ENCODE measurements at places on chromosomes 1 and 21.

DNA sequence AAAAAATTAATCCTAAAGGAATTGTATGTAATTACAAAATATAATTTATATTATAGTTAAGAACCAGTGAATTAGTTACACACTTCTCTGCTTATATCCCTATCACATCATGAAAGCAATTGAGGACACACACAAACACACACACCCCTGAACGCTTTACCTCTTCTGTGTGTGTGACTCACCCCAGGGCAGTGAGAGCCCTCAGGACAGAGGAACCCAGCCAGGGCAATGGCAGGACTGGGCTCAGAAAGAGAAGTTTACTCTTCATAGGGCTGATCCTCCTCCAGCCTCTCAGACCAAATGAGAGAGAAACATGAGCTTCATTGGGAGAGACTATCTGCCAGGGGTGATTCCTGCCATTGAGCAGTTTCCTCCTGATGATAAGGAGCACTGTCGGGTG, 38.1 kb downstream of the SLC44A3 start:
- DNase-seq = no peak

DNA sequence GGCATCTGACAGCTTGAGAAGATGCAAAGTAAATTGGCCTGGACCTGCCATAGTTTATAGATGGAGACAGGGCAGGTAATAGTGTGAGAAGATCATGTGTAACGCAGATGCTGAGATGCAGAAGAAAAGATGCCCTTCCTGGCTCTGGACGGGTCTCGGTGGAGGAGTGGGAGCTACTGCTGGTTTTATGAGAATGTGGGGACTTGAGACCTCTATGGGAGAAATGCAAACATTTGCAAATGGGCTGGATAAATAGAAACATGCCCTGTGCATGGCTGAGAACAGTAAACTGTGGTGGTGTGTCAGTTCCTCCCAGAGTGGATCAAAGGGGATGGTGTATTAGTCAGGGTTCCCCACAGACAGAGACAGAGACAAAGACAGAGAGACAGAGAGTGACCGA, 21.9 kb downstream of the UBASH3A start:
- no peak for DNase-seq

GRCh38 chr1:224507771-224508523, 73.3 kb upstream of the WDR26 start:
- no peak for DNase-seq

- no peak for DNase-seq
Observed at GRCh38 chr1:149846593-149847466, 52.5 kb upstream of the BOLA1 start.

GRCh38 chr1:57894315-57894714, 470.5 kb upstream of the DAB1 start:
- no peak for DNase-seq

DNA sequence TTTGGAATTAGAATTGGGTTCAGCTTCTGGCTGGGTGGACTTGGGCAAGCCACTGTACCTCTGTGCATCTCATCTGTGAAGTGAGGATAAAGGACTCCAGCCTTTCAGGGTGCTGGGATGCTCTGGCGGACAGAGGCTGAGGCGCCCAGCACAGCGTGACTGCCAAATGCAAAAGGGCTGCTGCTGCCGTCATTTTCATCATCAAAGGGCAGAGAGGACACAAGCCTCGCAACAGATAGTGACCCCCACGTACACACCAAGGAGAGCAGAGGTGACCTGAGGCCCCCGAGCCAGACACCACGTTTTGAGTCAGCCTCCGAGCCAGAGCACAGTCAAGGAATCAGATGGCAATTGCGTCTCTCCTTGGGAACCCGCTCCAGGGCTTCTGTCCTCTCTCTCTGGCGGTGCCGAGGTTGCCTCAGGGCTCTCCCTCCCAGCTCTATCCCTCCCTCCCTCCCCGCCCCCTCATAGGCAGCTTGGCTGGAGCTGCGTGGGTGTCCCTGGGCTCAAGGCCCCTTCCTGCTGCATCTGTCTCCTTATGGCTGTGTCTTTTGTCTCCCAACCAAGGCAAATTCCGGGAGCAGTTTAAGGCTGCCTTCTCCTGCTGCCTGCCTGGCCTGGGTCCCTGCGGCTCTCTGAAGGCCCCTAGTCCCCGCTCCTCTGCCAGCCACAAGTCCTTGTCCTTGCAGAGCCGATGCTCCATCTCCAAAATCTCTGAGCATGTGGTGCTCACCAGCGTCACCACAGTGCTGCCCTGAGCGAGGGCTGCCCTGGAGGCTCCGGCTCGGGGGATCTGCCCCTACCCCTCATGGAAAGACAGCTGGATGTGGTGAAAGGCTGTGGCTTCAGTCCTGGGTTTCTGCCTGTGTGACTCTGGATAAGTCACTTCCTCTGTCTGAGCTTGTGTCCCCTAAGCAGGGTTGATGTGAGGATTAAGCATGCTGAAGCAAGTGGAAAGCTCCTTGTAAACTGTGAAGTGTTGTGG, 9.0 kb downstream of the HCRTR1 start:
- no peak for DNase-seq

DNA sequence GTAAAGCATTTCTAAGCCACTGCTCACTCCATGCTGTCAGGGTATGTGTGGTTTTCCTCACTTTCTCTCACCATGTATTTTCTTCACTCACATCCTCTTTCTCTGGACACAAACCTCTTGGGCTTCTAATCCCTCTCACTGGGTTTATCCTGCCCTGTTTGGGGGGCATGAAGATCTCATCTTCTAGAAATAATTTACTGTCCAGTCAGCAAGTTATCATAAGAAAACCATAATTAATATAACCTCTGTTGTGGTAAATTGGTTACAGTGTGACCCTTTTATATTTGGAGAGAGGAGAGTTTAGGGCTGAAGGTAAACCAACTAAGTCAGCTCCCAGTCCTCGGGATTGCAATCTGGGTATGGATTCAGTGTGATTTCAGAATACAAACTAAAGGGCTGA, 213.8 kb upstream of the PROX1 start:
- DNase-seq = no peak

DNA sequence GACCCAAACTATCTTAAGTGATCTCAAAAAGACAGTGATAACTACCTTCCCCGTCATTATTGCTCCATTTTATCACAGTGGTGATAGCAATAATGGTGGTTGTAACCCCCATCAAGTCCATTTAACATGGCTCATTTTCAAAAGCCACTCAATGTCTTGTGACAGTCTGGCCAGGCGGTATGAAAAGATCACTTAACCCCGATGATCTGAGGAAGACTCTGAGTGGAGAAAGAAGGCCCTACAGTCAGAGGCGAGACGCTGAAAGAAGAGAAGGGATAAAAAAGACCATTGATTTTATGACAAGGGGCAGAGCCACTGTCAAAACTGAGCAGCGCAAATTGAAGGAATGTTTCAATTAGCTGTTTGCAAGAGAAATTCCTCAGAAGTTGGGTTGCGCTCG, 417.2 kb upstream of the PBX1 start:
- no peak for DNase-seq

GRCh38 chr1:151060657-151061421, 642 bp downstream of the MLLT11 start:
- DNase-seq = no peak

Measured in activated CD4-positive, alpha-beta T cell treated with anti-CD3 and anti-CD28 coated beads, Interleukin-2, amount 50 U/mL, for 4 hours (primary cell).